H7 (cell line): ENCODE measurements at places on chromosomes 4 and X. TPM values are rescaled to one million over a fixed set of nuclear protein-coding genes. Genes with fewer than 3 reads are reported as not detected.

The ADH5 gene
- 331 and 341 TPM in 2 replicates for total RNA-seq

GRCh38 chr4:19739101-19739651, 512.5 kb upstream of the SLIT2 start:
- no peak for DNase-seq

DNA sequence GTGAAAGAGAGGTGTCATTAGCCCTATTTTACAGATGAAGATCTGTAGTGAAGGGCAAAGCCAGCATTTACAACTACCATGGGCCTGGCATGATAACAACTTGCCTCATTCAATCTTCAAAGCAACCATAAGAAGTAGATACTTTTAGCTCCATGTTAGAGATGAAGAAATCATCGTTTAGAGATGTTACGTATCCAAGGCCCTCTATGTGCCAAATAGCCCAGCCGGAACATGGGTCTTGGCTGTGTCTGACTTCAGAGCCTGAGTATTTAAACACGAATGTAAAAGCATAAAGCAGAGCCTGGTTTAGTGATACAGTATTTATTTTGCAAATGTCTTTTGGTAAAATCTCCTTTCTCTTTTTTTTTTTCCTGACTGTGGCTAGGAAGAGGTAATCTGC, 197.1 kb downstream of the RASL11B start:
- DNase-seq: no peak

DNA sequence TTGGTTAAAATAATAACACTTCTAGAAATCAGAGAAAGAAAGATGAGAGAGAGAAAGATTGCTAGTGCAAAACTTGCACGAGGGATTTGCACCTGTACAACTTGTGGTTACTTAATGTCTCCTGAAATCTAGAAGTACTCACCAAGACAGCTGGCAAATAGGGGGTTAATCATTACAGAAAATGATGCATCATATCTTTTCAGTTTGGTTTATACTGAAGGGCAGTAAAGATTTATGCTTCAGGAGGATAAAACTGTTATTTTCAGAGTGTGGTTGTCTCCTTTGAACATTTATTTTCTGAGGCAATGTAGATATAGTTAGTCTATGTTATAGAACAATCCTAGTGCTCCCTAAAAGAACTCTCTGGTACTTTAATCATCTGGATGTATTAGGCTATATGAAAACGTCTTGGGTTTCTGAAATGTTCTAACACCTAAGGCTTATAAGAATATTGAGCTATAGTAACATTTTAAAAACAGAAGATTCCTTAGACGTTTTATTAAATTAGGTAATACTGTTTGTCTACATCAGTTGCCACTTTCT, 13.3 kb downstream of the ATOH1 start:
- DNase-seq: no peak

DNA sequence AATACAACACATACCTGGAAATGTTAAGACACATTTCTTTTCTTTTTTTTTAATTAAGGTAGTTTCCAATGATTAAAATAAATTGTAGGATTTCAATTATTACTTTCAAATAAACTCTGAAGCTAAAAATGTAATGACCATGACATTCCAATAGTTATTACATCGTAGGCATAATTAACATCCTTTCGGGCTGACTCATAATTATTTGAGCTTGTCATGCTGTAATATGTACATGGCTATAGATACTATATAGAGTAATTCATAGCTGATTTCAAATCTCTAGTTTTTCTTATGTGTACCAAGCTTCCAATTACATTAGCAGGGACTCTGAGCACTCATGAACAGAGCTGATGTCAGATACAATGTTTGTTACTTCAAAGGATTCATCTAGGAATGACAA, 125.7 kb upstream of the GABRG1 start:
- DNase-seq: no peak

GRCh38 chr4:150037251-150037856, 40.9 kb upstream of the DCLK2 start:
- DNase-seq: no peak

DNA sequence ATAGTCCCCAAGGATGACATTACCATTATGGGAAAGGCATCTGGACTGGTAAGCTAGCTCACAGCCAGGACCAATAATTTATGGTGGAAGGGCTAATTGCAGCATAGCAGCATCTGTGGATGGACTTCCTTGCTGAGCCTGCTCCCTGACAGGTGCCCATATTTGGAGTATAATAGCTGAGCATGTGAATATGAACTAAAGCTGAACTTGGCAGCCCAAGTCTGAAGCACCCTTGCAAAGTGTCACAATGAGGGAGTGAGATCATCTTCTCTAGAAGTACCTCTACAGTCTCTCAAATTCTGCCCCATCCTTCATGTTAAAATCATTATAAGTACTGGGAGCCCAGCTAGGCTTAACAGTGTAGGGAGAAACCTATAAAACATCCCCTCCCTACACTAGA, 128.2 kb upstream of the INPP4B start:
- no peak for DNase-seq

The PSAPL1 gene
- total RNA-seq: 0.14 and 0.22 TPM in 2 replicates

The SPARCL1 gene
- 0.48 and 0.81 TPM in 2 replicates for total RNA-seq

The BMPR1B gene
- total RNA-seq: 0.33 and 0.42 TPM in 2 replicates

DNA sequence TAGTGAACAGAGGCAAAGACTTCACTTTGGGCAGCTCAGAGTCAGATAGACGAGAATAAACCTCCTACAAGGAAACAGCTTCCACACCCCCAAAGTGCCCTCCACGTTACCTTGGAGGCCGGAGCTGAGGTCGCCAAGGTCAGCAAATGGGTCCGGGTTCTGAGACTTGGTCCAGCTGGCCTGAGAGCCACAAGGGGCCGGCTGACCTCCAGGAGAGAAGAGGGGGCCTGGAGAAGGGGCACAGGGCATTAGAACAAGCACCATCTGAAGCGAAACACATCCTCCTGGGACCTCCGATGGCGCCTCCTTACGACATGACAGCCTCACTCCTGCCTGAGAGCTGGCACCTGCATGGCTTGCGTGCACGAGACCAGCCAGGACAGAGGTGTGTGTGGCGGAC, 33.6 kb upstream of the CPLX1 start:
- no peak for DNase-seq

The NEIL3 gene
- 7.8 and 8.8 TPM in 2 replicates for total RNA-seq

- no peak for DNase-seq
Observed at GRCh38 chrX:120426599-120426998, 42.5 kb downstream of the LAMP2 start.

DNA sequence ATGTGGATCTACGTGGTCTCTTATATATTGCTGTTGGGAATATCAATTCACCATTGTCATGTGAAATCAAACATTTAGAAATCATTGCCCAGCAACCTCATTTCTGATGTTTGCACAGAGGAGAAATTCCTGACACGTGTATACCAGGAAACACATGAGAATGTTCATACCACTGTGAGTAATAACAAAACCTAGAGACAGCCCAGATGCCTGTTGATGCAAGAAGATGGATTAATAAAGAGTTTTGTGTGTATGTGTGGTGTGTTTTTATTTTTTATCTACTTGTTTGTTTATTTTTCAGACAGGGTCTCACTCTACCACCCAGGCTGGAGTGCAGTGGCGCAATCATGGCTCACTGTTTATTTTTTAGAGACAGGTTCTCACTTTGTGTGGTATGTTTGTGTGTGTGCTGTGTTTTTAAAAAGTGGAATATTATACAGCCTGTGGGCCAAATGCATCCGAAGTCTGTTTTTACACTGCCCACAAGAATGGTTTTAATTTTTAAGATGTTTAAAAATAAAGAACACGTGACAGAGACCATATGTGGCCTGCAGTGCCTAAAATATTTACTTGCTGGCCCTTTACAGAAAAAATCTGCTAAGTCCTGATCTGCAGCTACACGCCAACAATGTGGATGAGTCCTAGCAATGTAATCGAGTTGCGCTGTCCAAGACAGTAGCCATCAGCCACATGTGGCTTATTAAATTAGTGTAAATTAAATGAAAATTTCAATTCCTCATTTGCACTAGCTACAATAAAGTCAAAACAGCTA, 39.2 kb downstream of the TXLNG start:
- no peak for DNase-seq

GRCh38 chrX:117839544-117839943, 277.1 kb downstream of the KLHL13 start:
- DNase-seq: peak; percentile 10

The SLITRK4 gene
- total RNA-seq: 9.9 and 12.7 TPM in 2 replicates

The CT45A8 gene
- not detected in 2 replicates for total RNA-seq

- DNase-seq: no peak
Observed at GRCh38 chr4:14856934-14857235, 145.4 kb upstream of the CPEB2 start.

DNA sequence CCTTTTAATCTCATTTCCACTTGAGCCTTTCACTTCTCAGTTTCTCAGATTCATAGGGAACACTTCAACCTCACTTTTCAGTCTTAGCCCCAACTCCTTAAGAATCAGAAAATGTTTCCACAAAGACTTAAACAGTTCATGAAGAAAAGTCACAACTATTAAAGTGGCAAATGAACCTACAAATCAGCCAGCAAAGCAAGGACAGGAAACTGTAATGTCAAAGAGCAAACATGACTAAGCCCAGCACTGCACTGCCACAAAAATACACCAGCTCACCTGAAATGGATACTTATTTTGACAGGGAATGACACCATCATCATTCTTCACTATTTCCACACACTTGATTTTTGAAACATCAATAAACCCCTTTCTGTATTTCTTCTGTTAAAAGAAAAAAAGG, 41.8 kb upstream of the TXK start:
- no peak for DNase-seq

The ZCCHC18 gene
- 3.5 and 6.0 TPM in 2 replicates for total RNA-seq

The CYTL1 gene
- total RNA-seq: 1.5 and 3.5 TPM in 2 replicates

The CCSER1 gene
- 0.67 and 1.1 TPM in 2 replicates for total RNA-seq

The GATA1 gene
- not detected in 2 replicates for total RNA-seq

DNA sequence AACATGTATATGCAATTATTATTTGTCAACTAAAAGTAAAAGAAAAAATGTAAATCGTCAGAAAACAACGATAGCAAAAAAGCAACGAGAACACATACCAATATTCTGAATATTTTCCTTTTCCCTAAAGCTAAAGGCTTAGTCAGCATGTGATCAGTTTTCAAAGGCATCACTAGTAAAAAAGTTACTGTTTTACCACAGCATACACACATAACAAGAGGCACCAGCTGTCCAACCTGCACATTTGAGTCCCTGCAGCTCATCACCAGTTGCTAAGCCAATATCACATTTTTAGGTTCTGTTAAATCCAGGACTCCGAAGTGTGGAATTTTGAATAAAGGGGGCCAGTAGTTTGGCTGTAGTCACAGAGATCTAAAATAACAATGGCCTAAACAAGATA, 203.8 kb downstream of the ADGRA3 start:
- DNase-seq: no peak
